Upper lobe of right lung (tissue), 1 donor: ENCODE measurements at places on chromosomes 7 and 10. TPM values are rescaled to one million over a fixed set of nuclear protein-coding genes. Genes with fewer than 3 reads are reported as not detected.

CNPY1 gene
- total RNA-seq: not detected

AFAP1L2 gene
- total RNA-seq: 10.1 TPM

CTNNA3 gene
- 0.67 TPM for total RNA-seq

ADRA2A gene
- total RNA-seq: 4.9 TPM

GSTO2 gene
- 9.1 TPM for total RNA-seq

CCAR1 gene
- total RNA-seq: 45.8 TPM

DNMBP gene
- total RNA-seq: 12.5 TPM

GHRHR gene
- total RNA-seq: not detected

TMEM273 gene
- 63.1 TPM for total RNA-seq

LIPM gene
- not detected for total RNA-seq

GRCh38 chr10:86203162-86203905 lies 163.3 kb downstream of the GRID1 start:
- DNase-seq: peak; percentile 73

- no peak for DNase-seq
Measured at GRCh38 chr7:140333223-140333622, 65.1 kb downstream of the SLC37A3 start.

GRCh38 chr7:155864991-155865690 lies 52.9 kb upstream of the SHH start:
- DNase-seq: no peak

DNA sequence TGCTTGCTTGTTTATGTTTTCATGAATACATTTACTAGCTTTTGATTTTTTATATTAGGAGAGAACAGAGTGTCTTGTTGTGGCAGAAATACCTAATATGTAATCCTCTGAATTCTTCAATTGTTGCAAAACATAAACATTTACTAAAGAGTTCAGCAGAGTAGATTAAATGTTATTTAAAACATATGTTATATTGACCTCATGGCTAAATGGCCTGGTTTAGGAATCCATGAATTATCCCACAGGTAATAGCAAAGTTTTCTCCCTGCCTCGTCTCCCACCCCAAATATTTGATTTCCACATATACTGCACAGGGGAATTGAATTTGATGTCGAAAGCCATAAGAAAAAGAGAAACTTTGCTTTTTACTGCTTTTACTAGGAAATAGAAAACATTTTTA lies 111.8 kb downstream of the ADK start:
- no peak for DNase-seq

DNA sequence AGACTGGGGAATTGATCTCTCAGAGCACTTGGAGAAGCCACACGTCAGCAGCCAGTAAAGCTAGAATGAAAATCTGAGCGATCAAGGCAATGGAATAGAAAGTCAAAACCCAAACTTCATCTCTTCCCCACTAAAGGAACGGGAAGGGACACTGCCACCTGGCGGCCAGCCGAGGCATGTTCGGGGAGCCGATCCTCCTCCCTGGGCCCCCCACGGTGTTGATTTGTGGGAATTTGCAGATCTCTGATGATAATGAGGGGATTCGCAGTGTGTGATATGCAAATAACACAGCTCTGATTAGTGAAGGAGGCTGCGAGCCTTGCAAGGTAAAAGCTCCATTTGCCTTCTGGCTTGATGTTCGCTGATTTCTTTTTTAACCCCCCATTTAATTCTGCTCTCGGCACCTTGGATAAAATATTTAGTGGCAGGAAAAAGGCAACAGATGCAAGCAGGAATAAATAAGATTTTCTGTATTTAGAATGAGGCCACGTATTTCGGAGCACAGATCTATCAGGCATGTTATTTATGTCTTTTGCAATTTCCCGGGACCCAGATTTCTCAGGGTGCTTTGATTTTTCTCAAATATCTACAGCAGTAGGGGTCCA lies 258.6 kb downstream of the PAXIP1 start:
- DNase-seq: peak; percentile 73

DNA sequence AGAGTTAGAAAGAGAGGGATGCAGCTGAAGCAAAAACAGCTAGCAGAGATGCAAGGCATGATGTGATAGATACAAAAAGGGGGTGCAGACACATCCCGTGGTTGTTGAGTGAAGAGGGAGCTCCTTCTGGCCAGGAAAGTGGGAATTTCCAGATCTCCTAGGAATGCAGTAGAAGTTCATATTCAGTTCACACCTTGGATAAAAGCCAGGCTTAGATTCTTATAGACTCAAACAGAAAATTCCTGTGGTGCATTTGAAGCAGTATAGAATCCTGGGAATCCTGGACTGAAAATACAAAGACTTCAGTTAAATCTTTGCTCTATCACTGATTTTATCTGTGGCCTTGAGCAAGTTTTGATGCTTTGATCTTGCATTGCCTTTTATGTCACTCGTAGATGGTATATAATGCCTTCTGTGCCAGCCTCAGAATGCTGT lies 33.9 kb downstream of the SGPL1 start:
- no peak for DNase-seq

- no peak for DNase-seq
Measured at GRCh38 chr10:126476246-126476645, 88.0 kb upstream of the ADAM12 start.

GRCh38 chr10:58372607-58373441 lies 12.4 kb upstream of the TFAM start:
- no peak for DNase-seq

DNA sequence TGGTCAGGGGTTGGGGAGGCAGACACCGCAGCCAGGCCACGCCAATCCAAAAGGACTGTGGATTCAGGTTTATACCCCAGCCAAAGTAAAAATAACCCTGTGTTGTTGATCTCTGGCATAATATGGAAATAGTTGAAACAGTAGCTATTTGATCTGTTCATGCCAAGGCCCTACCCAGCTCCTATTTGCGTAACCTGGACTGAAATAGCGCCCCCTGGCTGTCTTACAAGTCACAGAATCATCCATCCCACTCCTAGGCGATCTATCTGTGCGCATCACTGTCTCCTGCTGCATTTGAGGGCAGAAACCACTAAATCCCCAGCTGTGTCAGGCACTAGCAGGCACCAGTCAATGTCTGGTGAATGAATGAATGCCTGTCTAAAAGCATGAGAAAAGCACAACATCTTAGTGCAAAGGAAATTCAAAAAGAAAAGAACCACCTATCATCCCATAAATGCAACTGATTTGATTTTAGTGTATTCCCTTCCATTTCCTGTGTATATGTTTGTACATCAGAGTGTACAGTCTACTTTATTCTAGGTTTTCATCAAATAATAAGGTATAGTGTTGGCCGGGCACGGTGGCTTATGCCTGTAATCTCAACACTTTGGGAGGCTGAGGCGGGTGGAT lies 160.0 kb downstream of the SLIT1 start:
- no peak for DNase-seq

DNA sequence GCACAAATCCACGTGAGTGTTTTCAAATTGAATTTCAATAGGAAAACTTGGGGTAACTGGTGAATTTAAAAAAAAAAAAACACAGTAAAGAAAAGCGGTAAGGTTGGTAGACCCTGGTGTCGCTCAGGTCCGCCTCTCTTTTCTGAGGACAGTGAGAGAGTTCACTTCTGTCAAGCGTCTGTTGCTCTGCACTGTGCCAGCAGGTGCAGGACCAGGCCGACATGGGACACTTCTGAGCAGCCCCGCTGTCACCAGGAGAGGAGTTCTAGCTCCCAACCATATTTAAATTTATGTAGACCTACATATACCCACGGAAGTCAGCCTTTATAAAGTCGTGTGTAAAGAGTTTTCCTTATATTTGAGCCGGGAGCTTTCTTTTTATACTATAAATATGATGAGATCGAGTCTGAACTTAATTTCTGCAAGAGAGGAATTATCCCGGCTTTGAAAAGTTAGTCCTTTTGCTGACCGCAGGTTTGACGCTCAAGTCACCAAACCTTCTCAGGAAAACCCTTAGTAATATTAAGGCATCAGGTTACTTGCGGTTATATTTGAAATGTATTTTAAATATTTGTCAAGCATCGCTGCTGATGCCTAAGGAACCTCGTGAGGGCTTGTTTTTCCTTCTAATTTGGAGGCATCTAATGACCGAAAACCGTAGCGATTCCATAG lies 531 bp downstream of the IKZF1 start:
- no peak for DNase-seq

- no peak for DNase-seq
Measured at GRCh38 chr7:145644426-145645134, 472.0 kb upstream of the CNTNAP2 start.

- no peak for DNase-seq
Measured at GRCh38 chr7:158549616-158550393, 37.8 kb downstream of the PTPRN2 start.

GRCh38 chr10:33139181-33139646 lies 181.2 kb upstream of the ITGB1 start:
- no peak for DNase-seq

- no peak for DNase-seq
Measured at GRCh38 chr7:106538638-106539037, 122.3 kb downstream of the CCDC71L start.

DNA sequence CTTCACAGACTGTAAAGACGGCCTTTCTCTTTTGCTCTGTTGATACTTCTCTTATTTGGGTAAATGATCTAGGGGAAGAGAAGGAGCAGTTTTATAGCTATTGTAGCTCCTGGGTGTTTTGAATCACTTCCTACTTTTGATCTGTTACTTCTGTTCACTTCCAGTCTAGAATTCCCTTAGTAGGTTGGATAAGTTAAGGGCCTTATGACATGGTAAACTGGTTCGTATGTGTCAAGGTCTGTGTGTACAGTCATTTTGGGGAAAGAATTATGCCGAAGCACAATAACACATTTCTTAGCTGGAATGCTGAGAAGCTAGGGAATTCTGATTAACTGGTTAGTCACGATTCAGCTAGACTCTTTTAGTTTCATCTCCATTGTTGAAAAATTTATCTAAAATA lies 8.1 kb downstream of the DENND10 start:
- DNase-seq: no peak

GRCh38 chr10:93715345-93715744 lies 13.0 kb upstream of the FRA10AC1 start:
- no peak for DNase-seq

DNA sequence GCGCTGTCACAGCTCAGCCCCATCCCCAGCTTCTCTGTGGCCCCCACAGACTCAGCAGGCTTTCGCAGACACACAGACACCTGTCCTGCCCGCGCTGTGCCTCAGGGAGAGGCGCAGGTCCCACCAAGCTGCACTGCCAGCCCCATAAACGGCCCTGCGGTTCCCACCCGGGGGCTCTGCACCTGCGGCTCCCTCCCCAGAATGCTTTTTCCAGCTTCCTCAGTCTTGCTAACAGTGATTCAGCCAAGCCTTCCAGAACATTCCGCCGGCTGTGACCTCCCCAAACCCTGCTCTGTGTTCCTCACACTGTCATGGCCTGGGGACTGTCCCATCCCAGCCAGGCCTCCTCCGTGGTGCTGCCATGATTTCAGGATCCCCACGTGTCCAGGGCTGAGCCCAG lies 27.8 kb upstream of the TNRC18 start:
- DNase-seq: no peak

- DNase-seq: peak; percentile 39
Measured at GRCh38 chr7:132225216-132226030, 350.8 kb downstream of the PLXNA4 start.

DNA sequence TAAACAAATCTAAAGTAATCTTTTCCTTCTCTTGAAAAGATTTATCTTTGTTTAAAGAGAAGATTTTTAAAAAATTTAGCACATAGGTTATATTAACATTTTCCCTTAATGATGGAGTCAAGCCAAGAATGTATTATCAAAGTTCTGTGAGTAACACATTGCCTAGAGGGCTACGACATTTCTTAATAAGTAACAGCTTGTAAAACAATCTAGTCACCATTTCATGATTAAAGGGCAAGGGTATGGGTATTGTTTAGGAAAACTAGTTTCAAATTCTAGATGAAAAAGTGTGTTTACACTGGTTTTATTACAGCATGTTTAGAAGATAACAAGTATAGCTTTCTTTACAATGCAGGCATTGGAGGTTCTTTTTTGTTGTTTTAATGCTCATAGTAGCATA lies 28.6 kb upstream of the LAMB4 start:
- DNase-seq: no peak

DNA sequence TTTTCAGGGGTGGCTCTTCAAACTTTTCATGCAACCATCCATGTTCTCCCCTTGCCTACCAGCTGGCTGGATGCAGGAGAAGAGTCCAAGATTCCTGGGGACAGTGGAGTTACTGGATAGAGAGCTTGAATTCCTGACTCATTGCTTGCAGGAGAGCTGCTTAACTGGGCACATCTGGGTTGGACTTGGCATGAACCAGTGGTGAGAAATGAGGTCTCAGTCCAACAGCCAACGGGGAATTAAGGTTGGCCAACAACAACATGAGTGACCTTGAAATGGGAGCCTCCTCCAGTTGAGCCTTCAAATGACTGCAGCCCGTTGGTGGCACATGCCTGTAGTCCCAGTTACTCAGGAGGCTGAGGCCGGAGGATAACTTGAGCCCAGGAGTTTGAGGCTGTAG lies 58.1 kb upstream of the OPN4 start:
- no peak for DNase-seq

GRCh38 chr10:3734111-3734510 lies 50.9 kb downstream of the KLF6 start:
- no peak for DNase-seq

- DNase-seq: no peak
Measured at GRCh38 chr7:1956611-1957470, 275.9 kb downstream of the MAD1L1 start.
